ENCODE measurements at places on chromosomes 6 and 20. TPM values are rescaled to one million over a fixed set of nuclear protein-coding genes. Genes with fewer than 3 reads are reported as not detected.
A peak's percentile ranks its signal among the peaks of the same experiment; 100 is the strongest.

DNA sequence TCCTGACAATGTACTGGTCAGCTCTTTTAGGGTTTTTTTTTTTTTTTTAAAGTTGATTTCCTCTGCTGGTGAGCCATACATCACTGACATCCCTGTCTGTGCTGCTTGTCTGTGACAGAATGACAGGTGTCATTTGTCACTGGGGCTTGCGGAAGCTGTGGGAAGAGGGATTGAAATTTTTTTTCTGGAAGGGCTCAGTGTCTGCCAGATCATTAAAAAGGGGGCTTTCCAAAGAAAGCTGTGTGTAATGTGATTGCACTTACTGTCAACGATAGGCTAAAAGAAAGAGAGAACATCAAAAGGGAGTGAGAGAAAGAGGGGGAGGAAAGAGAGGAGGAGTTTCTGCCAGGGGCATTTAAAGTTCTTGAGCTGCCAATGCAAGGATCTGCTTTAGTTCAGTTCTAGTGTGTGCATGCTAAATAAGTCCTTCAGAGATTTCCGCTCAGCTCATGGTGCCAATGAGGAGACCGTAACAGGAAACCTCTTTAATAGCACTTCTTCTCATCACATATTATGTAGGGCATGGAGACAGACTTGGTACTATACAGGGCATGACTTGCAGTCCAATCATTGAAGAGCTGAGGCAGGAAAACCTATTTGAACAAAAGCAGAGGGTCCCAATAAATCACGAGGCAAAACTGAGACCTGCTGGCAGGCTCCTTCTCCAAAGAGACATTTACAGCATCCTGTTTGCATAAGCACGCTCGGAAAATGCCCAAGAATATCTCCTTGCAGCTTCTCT is 177.2 kb downstream of the TSHZ2 start:
- DNase-seq: no peak

- no peak for DNase-seq
Observed at GRCh38 chr6:50285735-50286134, 236.0 kb upstream of the DEFB112 start.

- DNase-seq: no peak
Observed at GRCh38 chr20:40687384-40688128, 1.5 kb downstream of the MAFB start.

GRCh38 chr6:56250266-56250665 is 2.9 kb upstream of the COL21A1 start:
- DNase-seq: no peak

Gene GFOD1
- total RNA-seq: 13.2 TPM

DNA sequence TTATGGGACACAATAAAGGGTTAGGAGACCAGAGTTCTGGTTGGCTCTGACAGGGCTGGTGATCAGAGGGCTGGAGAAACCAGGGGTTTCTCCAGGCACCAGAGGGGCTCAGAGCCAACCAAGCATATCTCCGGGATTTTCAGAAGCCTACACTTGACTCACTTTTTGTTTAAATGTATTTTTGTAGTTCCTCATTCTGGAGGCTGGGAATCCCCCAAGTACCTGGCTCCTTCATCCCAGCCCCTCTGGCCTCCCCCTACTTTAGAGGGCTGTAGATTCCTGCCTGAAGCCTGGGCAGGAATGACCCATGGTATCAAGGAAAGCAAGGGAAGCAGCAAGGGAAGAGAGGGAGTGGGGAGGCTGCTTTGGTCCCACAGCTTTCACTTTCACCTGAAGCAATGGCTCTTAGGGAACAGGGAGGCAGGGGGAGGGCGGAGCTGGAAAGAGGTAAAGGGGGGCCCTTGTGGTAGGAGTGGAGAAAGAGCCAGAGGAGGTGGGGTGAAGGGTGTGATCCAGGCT is 973 bp downstream of the CD40 start:
- DNase-seq: no peak

DNA sequence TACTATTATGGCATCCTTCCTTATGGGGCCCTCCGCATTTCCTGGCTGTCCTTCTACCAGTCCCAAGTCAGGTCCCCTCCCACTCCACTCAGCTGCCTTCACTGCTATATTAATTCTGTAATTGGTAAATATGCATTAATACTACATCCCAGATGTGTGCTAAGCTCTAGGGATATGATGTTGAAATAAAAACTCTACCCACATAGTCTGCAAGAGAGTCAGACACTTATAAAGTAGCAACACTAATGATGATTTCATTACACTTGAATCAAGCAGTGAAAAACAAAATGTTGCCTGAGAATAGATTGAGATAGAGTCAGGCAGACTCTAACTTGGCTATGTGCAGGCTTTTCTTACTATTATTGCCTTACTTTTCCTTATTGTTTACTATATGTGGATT is 62.4 kb downstream of the AIG1 start:
- no peak for DNase-seq

Gene RAMACL
- 0.24 TPM for total RNA-seq

Gene APCDD1L
- not detected for total RNA-seq

- no peak for DNase-seq
Observed at GRCh38 chr6:24032896-24033688, 92.9 kb upstream of the NRSN1 start.

Gene DDX43
- total RNA-seq: not detected

Gene ALDH5A1
- 0.78 TPM for total RNA-seq

- DNase-seq: peak; percentile 37
Observed at GRCh38 chr6:166565084-166565967, 21.2 kb downstream of the RAMACL start.

Gene WFDC10B
- not detected for total RNA-seq

Gene FAM184A
- not detected for total RNA-seq

Gene AK9
- total RNA-seq: 2.1 TPM

Gene PCK1
- not detected for total RNA-seq

- no peak for DNase-seq
Observed at GRCh38 chr6:146304181-146304580, 239.5 kb upstream of the RAB32 start.

Gene ESR1
- total RNA-seq: not detected

DNA sequence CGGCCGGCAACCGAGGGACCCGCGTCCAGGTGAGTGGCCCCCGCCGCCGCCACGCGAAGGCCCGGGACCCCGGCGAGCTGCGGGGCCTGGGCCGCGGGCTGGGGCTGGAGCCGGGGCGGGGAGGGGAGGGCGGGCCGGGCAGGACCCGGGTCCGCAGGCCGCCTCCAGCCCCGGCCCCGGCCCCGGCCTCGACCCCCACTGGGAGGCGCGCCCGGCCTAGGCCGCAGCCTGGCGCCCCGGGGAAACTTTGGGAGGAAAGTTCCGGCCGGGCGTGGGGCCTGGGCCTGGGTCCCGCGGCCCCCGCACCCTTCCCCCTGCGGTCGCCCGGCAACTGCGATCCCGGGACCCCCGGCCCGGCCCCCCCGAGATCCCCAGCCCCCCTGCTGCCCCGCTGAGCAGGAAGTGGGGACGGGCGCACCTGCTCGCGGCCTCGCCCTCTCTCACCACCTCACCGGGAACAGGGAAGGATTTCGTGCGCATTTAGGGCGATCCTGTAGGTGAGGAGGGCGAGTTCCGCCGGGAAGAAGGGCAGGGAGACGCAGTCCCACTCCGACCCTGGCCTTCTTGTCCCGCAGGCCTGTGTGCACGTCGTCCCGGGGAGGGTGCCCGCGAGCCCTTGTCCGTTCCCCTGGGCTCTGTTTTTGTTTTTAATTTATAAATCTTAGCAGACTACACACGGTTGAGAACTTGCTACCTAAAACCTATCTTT is 402 bp downstream of the OSBPL2 start:
- DNase-seq: no peak
